ENCODE measurements at places on chromosomes 13 and 19.

DNA sequence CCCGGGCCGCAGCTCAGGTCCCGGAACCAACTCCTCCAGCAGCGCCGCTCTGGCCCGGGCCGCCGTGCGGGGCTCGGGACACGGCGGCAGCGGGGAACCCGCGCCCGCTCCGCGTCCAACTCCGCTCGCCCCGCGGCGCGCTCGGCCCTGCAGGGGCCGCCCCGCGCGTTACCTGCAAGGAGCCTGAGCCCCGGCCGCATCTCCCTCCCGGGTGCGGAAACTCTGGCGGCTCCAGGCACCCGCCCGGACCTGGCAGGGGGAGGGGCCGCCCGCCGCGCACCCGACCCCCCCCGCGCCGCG, at the start of gene TMTC4:
Gene TMTC4 (minus strand): TSS at position 224 of the 300 bp plus-strand sequence. CDS start 4,433 bp downstream, outside the sequence.
- no peak for ATAC-seq

DNA sequence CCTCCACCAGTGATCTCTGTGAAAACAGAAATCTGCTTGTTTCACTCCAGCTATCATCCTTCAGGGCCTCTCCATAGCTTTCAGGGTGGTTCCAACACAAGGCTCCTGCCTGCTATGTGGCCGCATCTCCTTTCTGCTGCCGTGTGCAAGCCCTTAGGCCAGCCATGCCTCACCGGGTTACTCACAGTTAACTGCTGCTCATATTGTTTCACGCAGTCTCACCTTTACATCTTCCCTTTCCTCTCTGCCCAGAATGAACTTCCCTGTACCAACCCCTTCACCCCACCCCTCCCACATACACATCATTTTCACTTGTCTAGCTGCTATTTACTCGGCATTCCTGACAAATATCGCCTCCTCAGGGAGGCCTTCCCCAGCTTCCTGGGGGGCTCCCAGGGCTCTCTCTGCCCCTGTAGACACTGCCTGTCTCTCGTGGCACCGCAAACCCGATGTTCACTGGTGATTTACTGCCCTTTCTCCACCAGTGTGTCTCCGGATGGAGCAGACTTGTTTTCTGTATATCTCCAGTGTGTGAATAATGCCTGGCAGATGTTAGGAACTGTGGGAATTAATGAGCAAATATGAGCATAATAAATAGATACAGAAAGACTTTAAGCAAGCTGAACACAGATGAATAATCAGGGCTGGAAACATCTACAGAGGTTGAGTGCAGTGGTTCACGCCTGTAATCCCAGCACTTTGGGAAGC, 39.3 kb upstream of the GPR183 start:
- ATAC-seq = peak; percentile 91

DNA sequence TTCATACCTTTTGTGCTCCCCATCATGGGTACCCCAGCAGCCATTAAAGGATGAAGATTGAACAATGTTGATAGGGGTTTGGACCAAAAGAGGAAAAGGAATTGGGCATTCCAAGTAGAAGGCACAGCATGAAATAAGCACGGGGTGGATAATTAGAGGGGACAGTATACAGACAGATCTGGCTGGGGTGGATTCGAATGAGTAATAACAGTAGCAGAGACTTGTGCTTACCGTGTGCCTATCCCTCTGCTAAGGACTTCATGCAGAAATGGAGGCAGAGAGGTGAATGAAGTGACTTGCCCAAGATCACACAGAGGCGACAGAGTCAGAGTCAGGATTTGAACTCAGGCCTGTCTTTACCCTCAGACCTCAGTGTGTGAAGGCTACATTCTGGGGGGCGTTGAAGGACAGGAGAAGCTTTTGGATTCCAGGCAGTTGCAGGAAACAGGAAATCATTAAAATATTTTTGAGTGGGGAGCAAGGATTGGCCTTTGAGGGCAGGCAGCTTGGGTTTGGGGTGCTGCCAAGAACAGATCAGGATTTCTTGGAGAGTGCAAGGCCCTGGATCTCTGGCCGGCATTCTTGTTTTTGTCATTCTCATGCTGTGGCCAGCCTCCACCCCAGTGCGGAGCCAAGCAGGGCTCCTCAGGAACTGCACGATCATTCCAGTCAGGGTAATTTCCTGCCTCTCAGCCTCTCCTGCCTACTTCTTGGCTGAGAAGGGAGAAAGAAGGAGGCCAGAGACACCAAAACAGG, 18.7 kb downstream of the PAF1 start:
- ATAC-seq = no peak

- ATAC-seq = no peak
Observed at GRCh38 chr19:46288896-46289588, 7.8 kb upstream of the HIF3A start.

DNA sequence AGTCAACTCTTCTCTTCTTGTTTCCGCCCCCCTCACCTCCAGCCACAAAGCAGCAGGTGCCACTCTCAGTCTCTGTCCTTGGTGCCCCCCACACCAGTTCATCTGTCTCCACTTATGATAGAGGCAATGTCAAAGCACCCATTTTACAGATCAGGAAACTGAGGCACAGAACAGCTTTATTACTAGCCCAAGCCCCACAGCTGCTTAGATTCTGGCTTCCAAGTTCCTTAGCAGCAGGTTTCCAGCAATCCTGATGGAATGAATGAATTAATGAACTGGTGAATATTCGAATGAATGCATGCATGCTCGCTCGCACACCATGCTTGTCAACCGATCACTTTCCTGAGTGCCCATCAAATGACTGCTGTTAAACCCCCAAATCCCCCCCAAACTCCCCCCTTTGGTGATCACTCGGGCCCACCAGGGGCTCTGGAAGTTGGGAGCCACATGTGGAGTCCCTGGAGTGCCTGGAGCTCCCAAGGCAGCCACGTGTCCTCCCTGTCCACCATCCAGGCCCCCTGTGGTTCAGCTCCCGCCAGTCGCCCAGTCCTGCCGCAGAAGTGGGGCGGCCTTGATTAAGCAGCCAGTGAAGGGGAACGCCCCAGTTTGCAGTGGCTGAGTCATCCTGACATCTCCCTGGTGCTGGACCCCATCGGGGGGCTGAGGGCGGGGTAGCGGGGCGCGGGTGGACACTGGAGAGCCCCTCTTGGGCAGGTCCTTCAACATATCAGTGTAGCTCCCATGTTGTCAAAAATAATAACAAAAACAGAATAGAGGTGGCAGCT, 6.8 kb downstream of the PTPRS start:
- no peak for ATAC-seq

GRCh38 chr19:40217934-40218890, at the start of gene TTC9B:
TTC9B (minus strand) TSS chr19:40218384; CDS start chr19:40218381, 3 bp downstream.
- peak; percentile 68 for ATAC-seq

GRCh38 chr13:66665991-66666390, 564.1 kb downstream of the PCDH9 start:
- peak; percentile 90 for ATAC-seq
